ENCODE measurements at places on chromosomes 11 and 22.

DNA sequence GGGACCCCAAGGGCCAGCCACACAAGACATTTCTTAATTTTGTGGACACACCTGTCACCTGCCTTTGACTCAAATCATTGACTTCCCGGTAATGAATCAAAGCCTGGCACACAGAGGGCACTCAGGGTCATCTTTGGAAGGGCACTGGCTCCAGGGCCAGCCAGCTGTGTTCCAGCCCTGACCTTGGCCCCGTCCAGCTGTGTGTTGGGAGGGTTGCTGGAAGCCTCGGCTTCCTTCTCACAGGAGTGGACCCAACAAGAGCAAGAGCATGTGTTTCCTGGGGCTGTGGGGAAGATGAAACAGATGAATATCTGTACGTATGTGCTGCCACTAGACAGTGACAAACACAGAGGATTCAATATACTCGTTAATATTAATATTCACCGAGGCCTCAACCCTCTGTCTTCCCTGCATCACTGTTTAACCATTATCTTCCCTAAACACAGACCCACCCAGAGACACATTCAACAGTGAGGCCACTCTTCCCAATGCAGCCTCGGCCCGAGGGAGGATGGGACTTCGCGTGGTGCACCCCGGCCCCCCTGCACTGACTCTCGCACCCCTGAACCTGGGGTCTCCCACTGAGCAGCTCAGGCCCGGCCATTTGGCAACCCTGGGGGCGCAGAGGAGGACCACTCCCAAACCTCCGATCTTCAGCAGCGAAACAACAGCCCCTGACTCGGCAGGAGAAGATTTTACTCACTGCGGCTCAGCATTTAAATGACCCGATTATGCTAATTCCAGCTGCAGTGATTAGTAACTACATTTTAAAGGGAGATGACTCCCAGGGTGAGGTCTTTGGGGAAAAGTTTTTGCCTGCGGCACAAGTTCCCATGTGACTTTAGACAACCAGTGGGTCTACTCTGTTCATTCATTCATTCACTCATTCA, 45.7 kb downstream of the PHF21B start:
- DNase-seq = no peak

GRCh38 chr22:36017651-36018091, 11.0 kb downstream of the RBFOX2 start:
- DNase-seq = no peak

DNA sequence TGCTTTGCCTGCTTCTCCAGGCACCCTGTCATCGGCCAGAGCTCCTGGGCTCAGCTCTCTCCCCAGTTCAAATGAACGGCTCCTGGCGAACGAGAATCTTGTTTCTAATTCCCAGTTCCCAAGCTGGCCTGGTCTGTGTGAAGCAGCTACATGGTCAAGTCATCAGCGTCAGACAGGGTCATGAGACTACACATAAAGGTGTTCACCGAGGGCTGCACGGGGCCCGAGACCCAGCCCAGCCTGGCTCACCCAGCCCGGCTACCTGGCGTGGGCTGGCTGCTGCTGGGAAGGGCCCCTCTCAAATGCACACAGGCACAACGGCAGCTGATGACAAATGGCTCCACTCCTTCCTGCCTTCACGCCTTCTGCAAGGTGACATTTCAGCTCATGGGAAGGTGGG, 14.6 kb upstream of the CELSR1 start:
- DNase-seq = no peak

DNA sequence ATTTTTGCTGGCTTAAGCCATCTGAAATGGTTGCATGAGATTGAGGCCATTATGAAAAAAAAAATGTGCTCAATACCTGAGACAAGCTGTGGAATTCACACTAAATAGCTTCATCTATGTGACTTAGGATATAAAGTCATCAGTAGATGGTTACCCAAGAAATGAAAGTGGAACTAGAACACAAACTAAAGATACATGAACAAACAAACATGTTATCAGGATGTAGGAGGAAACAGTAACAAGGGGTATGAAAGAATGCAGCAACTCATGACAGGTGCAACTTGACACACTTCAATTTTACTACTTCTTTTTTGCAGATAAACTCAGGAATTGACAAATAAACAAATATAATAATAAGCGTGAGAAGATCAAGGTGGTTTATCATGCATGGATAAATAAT, 155.0 kb downstream of the WT1 start:
- DNase-seq = no peak

- DNase-seq = no peak
These were observed 8.3 kb downstream of the PRR5L start for GRCh38 chr11:36304351-36304750.

DNA sequence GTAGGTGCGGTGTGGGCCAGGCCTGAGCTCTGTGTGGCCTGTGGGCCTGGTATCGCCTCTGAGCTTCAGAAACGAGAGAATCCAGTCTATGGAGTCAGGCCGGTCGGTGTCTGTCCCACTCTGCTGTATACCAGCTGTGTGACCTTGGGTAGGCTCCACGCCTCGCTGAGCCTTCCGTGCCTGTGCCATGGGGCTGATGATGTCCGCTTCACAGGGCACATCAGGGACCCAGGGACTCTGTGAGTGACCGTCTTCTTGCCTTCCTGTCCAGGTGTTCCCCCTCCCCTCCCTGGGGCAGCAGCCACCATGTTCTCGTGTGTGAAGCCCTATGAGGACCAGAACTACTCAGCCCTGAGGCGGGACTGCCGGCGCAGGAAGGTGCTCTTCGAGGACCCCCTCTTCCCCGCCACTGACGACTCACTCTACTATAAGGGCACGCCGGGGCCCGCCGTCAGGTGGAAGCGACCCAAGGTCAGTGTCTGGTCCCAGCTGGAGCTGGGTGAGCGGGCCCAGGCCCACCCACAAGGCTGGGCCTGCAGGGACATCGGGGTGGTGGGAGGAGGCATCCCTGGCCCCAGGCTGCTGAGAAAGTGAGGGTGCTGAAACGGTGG, 17.9 kb downstream of the CAPN5 start:
- DNase-seq = no peak

DNA sequence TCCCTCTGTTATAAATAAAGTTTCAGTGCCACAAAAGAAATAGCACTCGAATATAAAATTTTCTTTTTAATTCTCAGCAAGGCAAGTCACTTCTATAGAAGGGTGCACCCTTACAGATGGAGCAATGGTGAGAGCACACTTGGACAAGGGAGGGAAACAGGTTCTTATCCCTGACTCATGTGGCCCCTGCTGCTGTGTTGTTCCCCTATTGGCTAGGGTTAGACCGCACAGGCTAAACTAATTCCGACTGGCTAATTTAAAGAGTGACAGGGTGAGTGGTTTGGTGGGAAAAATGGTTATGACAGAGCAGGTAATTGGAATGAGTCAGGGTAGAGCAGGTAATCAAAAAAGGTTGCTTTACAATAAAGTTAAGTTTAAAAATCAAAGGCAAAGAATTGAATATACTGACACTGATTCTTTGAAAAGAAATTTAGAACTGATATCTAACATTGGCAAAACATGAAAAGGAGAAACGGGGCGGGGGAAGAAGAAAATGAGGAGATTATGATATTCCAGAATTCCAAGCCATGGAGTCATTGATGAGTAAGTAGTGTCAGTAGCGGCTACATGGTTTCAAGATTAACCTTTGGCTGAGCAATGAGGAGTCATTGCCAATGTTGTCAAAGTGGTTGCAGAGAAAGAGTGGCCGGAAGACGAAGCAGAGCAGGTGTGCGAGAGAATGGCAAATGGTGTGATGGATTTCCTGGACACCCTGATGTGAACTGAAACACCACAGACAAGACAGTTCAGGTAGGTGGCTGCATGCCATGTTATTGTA, 48.4 kb upstream of the MRGPRX1 start:
- DNase-seq = no peak

DNA sequence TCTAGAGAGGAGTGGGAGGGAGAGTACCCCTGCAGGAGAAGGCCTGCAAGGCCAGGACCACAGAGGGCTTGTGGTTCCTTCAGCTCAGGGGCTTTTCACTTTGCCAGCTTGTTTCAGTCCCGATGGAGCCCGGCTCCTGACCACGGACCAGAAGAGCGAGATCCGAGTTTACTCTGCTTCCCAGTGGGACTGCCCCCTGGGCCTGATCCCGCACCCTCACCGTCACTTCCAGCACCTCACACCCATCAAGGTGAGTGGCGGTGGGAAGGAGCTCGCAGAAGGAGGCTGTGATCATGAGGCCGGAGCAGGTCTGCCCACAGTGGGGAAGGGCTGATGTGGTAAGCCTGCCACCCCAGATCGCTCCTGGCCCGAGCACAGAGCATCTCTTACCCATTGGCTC, 13.5 kb downstream of the ACP2 start:
- no peak for DNase-seq

DNA sequence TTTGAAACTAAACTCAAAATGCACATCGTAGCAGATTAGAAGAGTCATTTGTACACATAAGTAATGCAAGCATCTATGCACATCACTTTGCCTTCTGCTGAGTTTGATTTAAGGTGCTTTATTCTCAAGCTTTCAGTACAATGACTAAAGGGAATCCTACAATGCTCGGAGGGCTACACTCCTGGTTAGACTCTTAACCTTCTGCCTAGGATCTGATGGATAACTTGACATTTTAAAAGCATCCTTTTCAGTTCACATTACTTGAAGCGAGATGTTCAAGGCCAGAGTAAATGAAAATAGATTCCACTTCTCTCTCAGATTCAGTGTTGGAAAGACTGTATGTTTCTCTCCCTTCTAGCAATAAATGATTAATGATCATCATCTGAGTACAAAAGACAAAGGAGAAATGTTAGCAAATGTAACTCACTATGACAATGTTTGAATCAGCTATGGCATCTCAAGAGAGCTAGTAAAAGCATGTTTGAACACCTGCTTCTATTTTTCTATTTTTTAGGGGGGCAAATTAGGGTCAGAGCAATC, 259.2 kb upstream of the ANO3 start:
- DNase-seq = no peak

GRCh38 chr11:28835790-28836189, 727.6 kb downstream of the METTL15 start:
- DNase-seq = no peak

- no peak for DNase-seq
These were observed 59.8 kb downstream of the QSER1 start for GRCh38 chr11:32952421-32952820.

GRCh38 chr11:72769680-72770079, 17.5 kb upstream of the ARAP1 start:
- DNase-seq = no peak

DNA sequence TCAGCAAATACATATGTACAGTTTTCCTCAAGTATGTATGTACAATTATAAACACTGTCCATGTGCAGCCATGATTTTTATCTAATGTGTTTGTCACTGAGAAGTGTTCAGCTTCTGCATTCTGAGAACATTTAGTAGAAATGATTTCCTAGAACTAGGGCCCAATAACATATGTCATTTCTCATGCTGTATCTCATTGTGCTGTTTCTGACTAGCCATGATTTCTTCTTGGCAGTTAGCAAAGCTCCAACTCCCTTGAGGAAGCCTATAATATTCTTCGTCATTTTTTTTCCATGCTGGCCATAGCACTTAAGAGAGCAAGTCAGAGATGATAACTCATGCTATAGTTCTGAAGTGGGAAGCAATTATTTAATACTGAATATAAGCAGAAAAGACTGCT, 187.8 kb downstream of the DDX10 start:
- no peak for DNase-seq
